ENCODE measurements at places on chromosomes 1 and 21. TPM values are rescaled to one million over a fixed set of nuclear protein-coding genes. Genes with fewer than 3 reads are reported as not detected.

DNA sequence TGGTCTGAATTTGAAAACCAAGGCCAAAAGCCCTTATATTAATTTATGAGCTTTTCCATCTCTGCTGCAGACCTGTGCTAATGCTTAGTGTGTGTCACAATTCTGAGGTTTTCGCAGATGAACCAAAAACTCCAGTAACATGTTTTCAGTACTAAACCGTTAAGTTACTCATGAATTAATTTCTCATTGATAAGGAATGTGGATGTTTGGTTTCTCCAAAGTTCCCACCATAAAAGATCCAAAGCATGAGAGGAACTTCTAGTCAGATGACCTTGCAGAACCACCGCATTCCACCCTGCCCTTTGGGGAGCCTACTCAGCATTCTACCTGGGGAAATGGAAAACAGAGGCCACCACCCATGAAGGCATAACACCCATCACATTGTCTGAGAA is 7.5 kb upstream of the LEPR start:
- no peak for DNase-seq

DNA sequence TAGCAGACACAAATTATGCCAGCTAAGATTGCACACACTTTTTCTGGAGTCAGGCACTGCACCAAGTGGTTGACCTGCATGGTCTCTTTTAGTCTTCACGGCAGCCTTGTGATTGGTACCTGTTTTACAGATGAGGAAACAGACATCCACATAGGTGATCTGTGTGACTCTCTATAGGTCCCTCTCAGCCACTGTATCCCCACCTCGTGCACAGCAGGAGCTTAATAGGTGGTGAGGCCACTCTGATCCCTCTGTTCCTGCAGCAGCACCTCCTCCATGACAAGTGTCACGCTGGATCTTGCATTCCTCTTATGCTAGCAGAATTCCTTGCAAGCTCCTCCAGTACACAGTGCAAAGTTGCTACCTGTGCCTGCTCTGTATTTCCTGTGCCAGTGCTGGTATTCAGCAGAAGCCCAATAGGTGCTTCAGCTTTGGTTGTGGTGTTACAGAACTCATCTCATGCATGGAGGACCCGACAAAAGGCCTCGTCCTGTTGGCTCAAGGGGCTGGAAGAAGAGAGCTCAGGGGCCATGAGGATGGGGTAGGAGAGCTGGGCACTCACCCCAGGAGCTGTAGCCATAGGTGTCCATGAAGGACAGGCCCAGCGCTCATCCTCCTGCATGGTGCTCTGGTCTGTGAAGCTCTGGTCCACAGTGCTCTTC is 546.7 kb downstream of the PTPRU start:
- DNase-seq = no peak

GRCh38 chr1:209720826-209721225 is 16.2 kb downstream of the HSD11B1 start:
- DNase-seq = no peak

- DNase-seq = no peak
Observed at GRCh38 chr1:5423109-5423508, 569.1 kb downstream of the NPHP4 start.

DNA sequence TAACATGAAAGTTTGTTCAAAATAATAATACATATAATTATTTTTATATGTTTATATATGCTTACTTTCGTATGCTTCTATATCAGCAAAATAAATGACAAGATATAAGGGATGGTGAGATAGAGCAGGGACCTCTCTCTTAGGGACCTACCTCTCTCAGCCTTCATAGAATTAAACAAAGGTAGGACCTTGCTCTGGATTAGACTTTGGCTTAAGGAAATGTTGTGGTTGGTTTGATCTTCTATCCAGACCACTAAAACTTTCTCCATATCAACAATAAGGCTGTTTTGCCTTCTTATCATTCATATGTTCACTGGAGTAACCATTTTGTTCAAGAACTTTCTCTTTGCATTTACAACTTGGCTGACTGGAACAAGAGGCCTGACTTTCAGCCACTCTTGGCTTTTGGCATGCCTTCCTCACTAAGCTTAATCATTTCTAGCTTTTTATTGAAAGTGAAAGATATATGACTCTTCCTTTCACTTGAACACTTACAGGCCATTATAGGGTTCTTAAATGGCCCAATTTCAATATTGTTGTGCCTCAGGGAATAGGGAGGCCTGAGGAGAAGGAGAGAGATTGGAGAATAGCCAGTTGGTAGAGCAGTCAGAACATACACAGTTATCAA is 14.4 kb downstream of the FRRS1 start:
- no peak for DNase-seq

DNA sequence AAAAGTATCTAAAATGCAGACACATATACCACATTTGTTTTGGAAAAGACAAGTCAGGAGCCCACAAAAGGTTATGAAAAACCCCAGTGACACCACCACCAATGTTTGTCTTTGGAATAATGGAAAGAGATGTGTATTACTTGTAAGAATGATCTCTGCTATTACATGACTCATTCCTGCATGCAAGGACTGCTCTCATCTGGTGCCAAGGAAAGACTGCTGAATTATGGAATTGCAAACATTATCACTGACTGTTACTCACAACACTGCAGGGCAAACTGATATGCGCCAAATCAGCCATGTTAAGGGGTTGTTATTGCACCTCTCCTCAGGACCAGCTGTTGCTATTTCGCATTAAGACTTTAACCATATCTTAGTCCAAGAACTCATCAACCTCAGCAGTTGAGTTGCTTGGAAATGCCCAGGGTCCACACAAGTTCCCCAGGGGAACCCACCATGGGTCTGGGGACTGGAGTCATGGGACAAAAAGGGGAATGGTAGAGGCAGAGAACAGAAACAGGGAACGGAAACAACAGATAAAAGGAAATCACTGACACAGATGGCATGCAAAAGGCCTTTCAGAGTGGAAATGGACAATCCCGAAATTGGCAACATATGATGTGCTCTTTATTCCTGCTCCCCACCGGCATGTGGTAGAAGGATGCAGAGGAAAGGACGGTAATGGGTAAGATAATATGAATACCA is 34.4 kb downstream of the CAPZB start:
- no peak for DNase-seq

GRCh38 chr1:93591676-93592550 is 89.7 kb downstream of the BCAR3 start:
- no peak for DNase-seq

DNA sequence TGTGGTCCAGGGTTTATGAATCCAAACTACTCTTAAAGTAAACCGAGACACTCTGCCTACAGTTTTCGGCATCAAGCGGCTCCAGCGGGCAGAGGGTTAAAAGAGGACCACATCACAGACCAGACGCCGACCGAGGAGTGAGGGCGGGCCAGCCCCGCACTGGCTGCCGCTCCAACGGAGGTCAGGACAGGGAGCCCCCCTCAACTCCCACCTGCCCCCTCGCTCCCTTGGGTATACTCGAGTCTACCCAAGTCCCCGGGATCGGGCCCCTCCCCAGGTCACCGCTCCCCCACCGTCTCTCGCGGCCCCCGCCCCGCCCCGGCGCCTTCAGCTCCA is 312 bp downstream of the ARNT start:
- no peak for DNase-seq

- DNase-seq = no peak
Observed at GRCh38 chr1:214895011-214895600, 187.4 kb upstream of the KCNK2 start.

DNA sequence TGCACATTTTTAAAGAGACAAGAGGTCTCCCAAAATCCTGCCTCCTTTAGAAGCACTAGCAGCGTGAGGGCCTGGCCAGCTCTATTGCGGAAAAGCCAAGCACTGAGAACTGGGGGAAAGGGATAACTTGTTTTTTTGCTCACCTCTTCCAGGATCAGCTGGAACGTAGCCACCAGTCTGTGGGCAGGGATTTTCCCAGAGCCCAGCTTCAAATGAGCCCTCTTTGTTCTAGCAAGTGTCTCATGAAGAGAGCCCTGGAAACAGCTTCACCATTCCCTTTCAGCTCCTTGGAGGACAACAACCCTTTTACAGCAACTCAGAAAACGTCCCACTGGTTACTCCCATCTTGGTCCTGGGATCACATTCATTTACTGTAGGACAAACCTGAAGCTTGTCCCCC is 195.4 kb downstream of the LMX1A start:
- DNase-seq = no peak

GRCh38 chr1:117834416-117834815 is 95.0 kb downstream of the GDAP2 start:
- DNase-seq = no peak

GRCh38 chr1:41698916-41699860 is 214.7 kb upstream of the EDN2 start:
- no peak for DNase-seq

The CNKSR1 gene
- polyA plus RNA-seq = 4.2 TPM

The TRIM46 gene
- 0.46 TPM for polyA plus RNA-seq

The UMODL1 gene
- polyA plus RNA-seq = not detected

The TLCD4 gene
- polyA plus RNA-seq = 12.7 TPM

The PRKAA2 gene
- 36.4 TPM for polyA plus RNA-seq

The NPL gene
- 5.1 TPM for polyA plus RNA-seq

The SELE gene
- 1.1 TPM for polyA plus RNA-seq

The DISC1 gene
- polyA plus RNA-seq = 6.3 TPM
